ENCODE measurements at places on chromosomes 16 and 17. TPM values are rescaled to one million over a fixed set of nuclear protein-coding genes. Genes with fewer than 3 reads are reported as not detected.
A peak's percentile ranks its signal among the peaks of the same experiment; 100 is the strongest.

The SLFN14 gene
- not detected for total RNA-seq

DNA sequence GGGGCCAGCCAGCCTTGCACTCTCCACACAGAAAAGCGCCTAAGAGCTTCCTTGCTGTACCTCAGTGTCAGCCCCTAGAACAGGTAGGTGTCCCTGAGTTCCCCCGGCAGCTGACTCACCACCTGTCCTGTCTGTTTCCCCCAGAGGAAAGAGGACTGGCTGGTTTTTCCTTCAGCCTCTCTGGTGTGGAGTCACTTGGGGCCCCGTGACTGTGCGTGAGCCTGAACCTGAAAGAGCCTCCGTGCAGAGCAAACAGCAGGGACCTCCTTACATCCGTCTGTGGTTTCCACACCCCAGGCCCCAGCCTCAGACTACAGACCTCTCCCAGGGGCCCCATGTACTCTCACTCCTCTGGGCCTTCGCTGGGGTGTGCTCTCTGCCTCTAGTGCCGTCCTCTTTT is 87.8 kb downstream of the GNAO1 start:
- DNase-seq: no peak

The MILR1 gene
- total RNA-seq: not detected

The CD300A gene
- 0.28 TPM for total RNA-seq

DNA sequence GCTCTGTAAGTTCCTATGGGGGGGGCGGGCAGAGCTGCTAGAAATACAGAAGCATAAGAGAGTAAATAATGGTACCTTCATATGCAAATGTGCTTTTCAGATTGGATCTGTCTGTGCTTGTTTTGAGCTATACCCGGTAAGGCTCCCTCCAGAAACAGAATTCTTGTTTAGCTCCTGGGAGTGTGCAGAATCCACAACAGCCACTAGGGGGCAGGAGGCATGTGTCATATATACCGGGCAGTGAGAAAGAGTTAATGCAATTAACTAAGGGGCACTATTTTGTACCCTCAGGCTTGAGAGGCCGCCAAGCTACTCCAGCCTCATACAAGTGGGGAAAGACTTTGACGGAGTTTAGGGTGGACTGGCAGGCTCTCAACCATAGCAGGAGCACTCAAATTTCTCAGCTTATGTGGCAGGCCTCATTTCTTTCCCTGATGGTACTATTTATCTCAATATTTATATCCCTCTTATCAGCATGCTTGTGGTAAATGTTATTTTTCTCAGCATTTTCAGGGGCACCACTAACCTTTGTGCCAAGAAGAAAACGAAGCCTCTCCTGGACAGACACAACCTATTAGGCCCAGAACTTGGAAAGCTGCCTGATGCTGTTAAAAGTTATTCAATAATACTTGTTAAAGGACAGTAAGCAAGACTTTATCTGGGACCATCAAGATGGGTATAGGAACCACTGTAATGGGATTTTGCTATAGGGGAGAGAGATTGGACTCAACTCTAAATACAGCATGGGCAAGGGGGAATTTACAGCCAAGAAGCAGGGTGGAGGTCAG is 10.7 kb upstream of the CENPV start:
- DNase-seq: peak; percentile 88

DNA sequence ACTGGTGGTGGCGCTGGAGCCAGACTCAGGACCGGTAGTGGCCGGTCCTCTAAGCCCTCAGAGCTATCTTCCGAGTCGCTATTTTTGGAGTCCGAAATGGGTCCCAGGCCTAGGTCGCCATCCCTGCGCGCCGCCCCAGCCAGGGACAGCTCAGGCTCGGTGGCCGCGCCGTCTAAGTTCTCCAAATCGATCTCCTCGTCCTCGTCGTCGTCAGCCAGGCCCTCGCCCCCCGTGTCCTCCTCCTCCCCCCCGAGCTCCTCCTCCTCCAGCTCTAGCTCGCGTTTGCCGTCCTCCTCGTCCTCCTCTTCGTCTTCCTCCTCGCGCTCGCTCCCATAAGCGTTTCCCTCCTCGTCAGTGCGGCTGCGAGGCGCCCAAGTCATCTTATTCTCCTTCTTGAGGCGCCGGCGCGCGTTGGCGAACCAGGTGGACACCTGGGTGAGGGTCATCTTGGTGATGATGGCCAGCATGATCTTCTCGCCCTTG is 1.6 kb downstream of the IRX3 start:
- DNase-seq: peak; percentile 46

GRCh38 chr17:6797718-6798351 is 21.8 kb downstream of the FBXO39 start:
- DNase-seq: no peak

- DNase-seq: no peak
These were observed 11.4 kb downstream of the CNP start for GRCh38 chr17:41977991-41978390.

The OR1A1 gene
- total RNA-seq: not detected

The TMC8 gene
- not detected for total RNA-seq

The MMP2 gene
- total RNA-seq: 23.1 TPM

DNA sequence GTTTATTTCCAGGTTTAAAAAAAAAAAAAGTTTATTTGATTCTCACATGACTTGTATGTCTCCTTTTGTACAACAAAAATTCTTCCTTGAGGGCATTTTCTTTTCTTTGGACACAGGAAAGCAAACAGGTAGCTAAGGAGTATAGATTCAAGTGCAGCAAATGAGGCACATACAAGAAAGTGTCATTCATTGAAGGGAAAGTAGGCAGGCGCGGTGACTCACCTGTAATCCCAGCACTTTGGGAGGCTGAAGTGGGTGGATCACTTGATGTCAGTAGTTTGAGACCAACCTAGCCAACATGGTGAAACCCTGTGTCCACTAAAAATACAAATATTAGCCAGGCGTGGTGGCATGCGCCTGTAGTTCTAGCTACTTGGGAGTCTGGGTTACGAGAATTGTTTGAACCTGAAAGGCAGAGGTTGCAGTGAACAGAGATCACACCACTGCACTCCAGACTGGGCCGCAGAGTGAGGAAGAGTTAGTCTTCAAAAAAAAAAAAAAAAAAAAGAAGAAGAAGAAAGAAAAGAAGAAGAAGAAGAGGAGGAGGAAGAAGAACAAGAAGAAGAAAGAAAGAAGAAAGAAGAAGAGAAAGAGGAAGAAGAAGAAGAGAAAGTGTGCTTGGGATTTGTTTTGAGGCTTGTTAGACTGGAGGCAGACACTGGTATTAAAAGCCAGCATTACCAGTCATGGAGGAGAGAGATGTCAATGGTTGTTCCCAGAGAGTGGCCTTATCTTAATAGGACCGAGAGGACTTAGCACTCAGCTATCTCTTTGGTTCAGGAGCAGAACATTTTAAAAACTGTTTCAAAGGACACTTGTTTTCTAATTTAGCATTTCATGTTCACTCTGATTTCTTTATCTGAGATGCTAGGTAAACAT is 19.7 kb downstream of the GINS3 start:
- no peak for DNase-seq

DNA sequence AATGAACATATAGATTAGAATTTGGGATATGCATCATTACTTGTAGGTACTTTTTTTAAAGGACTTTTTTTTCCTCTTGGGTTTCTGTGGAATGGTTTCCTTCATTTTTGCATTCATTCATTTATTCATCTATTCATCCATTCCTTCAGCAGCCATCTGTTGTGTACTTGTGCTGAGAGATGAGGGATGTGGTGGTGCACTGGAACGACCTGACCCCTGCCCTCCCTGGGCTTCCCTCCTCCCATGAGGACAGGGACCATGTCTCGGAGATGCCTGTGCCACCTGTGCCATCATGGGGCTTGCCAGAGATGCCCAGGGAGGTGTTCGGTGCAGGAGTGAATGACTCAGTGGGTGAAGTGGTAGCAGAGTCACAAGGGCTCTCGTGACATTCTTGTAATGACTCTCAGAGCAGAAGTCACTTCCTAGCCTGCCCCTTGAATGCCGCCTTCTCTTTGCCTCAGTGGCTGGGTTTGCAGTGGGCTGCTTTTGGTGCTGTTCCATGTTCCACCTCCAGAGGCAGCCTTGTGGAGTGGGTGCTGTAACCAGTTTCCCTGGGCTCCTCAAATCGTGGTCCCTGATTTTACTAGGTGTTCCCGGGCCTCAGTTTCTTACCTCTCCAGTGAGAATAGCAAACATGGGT is 43.9 kb downstream of the CLEC16A start:
- DNase-seq: peak; percentile 35

The SPSB3 gene
- total RNA-seq: 53.4 TPM

The PPM1E gene
- total RNA-seq: 18.8 TPM

GRCh38 chr17:67891481-67892119 is 66.3 kb downstream of the BPTF start:
- DNase-seq: peak; percentile 4

The KCNJ12 gene
- 1.8 TPM for total RNA-seq

DNA sequence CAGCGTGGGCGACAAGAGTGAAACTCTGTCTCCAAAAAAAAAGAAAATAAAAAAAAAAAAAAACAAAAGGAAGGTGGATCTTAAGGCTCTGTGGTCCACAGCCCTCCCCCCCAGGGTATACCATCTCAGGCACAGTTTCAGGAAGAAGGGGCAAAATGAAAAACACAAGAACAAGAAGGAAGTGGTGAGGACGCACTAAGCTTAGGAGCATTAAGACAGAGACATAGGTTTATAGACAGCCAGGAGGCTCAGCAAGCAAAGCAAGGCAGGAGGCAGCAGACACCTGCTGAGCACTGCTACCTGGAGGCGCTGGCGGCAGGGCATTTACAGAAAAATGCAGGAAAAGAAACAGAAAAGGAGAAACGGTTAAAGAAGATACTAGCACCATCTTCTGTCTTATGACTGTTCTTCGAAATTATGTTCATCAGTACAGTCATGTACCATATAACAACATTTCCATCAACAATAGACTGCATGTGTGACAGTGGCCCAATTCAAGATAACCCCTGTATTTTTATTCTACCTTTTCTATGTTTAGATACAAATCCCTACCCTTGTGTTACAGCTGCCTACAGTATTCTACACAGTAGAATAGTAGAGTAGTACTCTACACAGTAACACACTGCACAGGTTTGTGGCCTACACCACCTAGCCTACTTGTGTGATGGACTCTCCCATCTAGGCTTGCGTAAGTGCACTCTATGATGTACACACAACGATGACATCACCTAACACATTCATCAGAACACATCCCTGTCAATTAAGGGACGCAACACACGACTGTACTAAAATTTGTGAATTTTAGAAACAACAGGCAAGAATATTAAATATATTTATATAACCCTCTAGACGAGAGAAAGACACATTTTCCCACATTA is 62.5 kb downstream of the XPO6 start:
- DNase-seq: no peak

The COX6A2 gene
- not detected for total RNA-seq

- DNase-seq: peak; percentile 53
These were observed 72.2 kb upstream of the CREBBP start for GRCh38 chr16:3952737-3953131.

DNA sequence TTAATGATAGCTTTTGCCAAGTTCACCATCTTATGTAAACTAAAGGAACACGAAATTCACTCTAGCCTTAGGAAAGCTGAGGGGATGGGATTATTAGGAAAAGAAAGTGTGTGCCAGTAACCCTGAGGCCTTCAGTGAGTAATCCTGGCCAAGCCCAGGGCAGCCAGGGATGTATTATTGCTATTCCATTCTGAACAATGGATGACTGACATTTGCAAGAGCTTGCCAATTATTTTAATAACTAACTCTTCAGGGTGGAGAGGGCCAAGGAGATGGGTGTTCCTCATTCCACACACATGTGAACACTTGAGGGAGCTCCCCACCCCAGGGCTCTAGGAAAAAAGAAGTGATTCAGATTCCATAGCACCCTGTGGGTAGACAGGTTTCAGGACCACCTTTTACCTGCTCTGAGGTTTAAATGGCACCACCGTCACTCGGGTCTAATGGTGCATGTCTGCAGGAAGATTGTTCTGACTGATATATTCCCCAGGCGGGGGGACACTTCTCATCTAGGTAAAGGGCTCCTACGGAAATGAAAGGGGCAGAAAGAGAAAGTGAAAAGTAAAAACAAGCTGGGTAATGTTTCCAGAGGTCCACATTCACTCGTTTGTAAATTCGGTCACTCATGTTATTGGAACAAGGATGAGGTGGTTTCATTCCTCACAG is 41.5 kb downstream of the TK2 start:
- DNase-seq: no peak

DNA sequence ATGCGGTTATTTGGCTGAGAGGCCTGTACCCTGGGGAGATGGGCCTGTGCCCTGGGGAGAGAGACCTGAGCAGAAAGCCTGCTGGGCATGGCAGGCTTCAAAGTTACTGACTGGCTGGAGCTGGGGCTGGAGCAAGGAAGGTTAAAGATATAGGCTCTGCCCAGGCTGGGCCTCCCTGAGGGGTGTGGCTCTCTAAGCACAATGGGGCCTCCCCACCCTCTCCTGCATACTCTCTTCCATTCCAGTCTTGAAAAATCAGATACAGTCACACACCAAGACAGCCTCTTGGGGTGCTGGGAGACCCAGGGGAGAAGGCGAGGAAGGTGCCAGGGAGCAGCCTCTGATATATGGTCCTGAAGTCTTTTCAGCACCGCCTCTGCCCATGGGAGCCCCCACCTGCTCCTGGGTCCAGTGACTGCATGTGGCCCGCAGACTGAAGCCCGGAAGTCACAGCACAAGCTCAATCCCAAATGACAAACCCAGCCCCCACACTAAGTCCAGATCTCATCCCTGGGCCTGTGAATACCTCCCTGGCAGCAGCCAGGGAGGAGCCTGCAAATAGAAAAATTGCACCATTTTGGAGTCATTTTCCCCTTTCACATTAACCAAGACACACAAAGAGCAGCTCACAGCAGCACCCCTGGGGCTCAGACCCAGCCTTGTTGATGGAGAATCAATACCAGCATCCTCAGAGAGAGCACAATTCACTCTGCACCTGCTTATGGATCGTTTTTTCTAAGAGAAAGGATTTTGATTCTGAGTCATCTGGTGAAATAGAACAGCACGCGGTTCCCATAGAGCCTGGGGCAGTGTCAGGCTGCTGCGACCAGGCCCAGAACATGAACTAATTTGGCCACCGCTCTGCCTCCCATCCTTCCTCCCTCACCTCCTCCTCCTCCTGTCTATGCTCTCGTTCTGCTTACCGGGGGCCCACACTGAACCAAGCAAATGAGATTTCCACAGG is 25.6 kb upstream of the CACNG1 start:
- no peak for DNase-seq

GRCh38 chr17:8921147-8921546 is 44.4 kb downstream of the PIK3R5 start:
- no peak for DNase-seq

DNA sequence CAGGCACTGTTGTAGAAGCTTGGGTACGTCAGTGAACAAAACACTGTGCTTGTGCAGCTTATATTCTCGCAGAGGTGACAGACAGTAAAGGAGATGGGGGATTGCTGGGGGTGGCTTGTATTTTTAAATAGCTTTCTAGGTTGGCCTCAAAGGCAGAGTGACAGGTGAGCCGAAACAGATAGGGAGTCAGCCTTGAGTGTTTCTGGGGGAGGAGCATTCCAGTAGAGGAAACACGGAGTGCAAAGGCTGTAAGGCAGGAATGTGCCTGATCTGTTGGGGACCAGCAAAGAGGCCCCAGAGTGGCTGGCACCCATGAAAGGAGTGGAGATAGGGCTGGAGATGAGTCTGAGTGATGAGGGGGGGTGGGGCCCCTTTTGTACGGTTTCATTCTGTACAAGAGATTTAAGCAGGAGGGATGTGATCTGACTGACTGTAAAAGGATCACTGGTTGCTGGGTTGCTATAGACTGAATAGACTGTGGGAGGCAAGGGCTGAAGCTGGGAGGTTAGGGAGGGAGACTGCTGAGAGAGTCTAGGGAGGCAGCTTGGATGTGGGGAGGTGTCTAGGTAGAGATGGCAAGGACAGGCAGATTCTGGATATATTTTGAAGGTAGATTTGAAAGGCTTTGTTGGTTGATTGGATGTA is 15.2 kb downstream of the NUP93 start:
- peak; percentile 34 for DNase-seq

GRCh38 chr17:57302690-57303465 is 46.6 kb downstream of the MSI2 start:
- DNase-seq: no peak
